ENCODE measurements at places on chromosomes 2 and 18. TPM values are rescaled to one million over a fixed set of nuclear protein-coding genes. Genes with fewer than 3 reads are reported as not detected.
A peak's percentile ranks its signal among the peaks of the same experiment; 100 is the strongest.

CREB1 gene
- total RNA-seq, result 34.2 TPM

- DNase-seq, result no peak
Measured at GRCh38 chr2:23673830-23674679, 252.9 kb downstream of the ATAD2B start.

DNA sequence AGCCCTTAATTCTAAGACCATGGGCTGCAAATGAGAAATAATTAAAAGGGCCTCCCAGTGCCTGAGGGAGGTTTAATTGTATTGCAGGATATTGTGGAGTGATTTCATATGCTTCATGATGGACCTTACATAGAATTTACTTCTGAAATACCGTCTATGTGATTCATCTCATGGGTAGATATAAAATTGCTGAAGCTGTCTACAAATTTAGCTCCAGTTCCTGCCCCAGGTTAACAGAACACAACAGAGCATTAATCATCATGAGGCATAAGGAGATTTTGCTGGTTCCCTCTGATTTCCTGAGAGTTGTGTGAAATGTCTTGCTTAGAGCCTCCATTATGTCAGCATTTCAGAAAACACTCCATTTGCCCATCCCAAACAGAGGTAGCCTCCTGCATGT, 770 bp downstream of the UPP2 start:
- DNase-seq, result peak; percentile 7

- DNase-seq, result no peak
Measured at GRCh38 chr2:217269701-217270484, 410.0 kb upstream of the TNP1 start.

CHRNG gene
- total RNA-seq, result not detected

SERPINB7 gene
- 149 TPM for total RNA-seq

FBXO36 gene
- total RNA-seq, result 1.8 TPM

GRCh38 chr2:222912117-222912516, 51.3 kb downstream of the ACSL3 start:
- DNase-seq, result no peak

TMEM131 gene
- 48.3 TPM for total RNA-seq

- no peak for DNase-seq
Measured at GRCh38 chr2:230961091-230961491, 34.8 kb upstream of the SPATA3 start.

OST4 gene
- total RNA-seq, result 497 TPM

IL36B gene
- total RNA-seq, result not detected

GRCh38 chr18:3703732-3704176, 253.8 kb downstream of the TGIF1 start:
- peak; percentile 57 for DNase-seq

DNA sequence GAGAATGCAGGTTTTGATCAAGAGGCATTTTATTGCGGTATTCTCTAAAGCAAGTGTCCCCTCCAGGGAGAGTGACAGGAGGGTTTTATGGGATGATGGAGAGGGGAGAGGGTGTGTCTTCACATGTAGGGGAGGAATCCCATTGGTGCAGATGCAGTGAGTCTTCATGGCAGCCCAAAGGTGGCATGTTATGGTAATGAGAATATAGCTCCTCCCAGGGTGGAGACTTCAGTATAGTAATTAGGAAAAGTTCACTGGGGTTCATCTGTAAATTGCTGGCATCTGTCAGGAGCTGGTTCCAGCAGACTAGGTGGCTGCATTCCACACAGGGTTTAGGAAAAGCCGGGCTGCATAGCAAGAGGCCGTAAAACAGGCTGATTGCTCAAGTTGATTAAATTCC, 230.7 kb upstream of the CCDC68 start:
- no peak for DNase-seq

GRCh38 chr2:113370478-113371091, 66.9 kb upstream of the ZNG1B start:
- DNase-seq, result peak; percentile 73

DNA sequence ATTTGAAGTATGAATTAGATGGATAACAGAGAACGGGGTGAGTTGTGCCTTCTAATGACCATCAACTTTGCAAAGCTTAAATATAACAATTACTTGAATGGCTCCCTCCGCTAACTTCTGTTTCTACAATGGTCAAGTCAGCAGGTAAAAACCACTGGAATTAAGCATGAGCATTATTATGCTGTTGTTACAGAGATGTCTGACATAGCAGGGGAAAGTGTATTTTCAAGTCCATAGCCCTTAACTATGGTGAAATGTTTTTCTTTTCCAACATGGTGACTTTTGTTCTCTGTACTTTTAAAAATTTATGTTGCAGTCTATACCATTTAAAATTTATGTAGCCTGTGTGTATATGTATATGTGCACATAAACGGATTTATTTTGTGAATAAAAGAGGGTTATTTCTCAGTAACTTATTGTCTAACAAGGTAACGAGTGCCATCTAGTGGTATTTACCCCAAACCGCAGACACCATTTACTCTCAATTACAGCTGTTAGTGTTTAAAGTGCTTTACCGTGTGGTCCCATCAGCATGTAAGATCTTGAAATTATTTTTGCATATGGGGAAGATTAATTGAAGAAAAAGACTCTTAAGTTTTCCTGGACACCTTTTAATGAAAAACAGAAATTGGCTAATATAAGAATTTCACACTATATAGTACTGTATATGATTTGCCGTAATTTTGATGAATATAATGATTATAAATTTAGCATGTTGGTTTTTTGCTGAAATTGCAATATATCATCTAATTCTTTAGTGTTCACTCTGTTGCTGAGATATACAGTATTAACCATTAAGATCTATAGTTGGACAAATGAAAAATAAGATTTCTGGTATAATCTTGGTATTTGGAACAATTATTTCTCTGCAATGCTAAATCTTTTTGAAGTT, 78.2 kb downstream of the UBE2E3 start:
- DNase-seq, result no peak

GRCh38 chr2:168568476-168569267, 112.6 kb downstream of the CERS6 start:
- no peak for DNase-seq

PELI1 gene
- 4.2 TPM for total RNA-seq

DNA sequence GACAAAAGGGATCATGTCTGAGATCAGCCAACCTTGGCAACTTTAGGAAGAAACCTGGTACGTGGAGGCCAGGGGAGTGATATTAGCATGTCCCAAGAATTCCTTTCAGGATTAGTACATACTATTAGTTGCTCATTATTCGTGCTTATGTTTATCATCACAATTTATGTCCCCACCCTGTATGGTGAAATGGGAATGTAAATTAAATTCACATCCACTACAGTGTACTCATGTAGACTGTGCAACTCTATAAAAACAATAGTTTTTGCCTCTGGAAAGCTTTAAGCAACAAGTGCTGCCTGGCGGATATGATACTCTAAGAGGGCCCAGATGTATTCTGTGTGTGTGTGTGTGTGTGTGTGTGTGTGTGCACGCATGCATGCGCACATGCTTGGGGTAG, 110.7 kb downstream of the GALNT14 start:
- DNase-seq, result no peak

GRCh38 chr2:189204322-189204941, 24.9 kb upstream of the COL5A2 start:
- peak; percentile 24 for DNase-seq

RIOK3 gene
- total RNA-seq, result 42.9 TPM

DNA sequence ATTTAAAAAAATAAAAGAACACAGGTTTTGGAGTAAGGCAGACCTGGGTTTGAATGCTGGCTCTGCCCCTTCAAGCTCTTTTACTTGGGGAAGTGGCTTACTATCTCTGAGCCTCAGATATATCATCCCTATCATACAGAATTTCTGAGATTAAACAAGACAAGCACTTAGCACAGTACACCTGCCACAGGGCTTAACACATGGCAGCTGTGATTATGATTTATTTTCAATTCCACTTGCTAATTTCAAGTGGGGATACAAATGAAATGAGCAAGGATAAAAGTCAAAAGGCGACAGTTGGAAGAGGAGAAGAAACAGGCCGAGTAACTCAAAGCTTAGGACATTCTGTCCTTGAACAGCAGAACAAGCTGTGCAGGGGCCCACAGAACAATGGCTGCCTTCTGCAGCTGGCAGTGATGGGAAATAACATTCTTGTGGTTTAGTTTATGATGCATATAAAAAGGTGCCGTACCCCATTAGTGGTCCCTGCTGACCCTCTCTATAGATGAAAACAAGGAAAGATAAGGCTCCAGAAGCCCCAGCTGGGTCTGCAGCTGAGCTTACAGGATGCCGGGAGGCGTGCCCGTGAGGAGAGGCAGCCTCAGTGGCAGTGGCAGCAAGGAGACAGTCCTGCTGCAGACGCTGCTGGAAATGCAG, 45.3 kb downstream of the KIF3C start:
- DNase-seq, result no peak

- DNase-seq, result no peak
Measured at GRCh38 chr2:195622966-195623365, 34.1 kb upstream of the SLC39A10 start.

MYO1B gene
- 238 TPM for total RNA-seq

DNA sequence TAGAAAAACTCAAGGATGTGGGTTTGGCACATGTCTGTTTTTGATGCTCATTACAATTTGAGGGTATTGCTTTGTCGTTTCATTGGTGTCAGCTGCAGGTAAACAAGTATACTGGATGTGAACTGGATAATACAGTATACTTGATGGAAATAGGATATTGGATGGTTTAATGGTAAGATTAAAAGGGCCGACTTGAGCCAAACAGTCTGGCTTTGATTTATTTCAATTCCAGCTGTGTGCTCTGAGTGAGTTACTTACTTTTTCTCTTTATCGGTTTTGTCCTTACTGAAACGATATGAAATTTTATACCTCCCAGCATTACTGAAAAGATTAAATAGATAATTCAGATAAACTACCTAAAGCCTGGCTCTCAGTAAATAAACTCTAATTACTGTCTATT, 227.6 kb downstream of the ASXL3 start:
- DNase-seq, result no peak

DNA sequence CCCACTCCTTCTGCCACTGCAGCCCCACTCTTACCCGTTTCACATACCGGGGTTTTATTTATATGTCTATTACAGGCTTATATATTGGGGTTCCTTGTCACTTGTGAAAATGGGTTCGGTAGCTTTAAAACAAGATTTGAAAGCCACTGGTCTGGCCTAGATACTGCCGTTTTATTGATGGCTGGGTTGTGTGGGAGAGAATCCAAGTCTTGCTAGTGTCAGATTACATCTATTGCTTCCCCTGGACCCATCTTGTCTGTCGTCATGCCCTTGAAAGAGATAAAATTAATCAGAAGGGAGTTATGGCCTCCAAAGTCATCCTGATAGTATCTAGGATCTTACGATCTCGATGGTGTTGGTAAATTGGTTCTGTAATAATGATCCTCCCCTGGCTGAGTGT, 79.4 kb downstream of the EIPR1 start:
- no peak for DNase-seq

GRCh38 chr2:164625378-164625971, 4.2 kb upstream of the GRB14 start:
- peak; percentile 62 for DNase-seq

CXXC1 gene
- total RNA-seq, result 48.9 TPM

GRCh38 chr18:43422518-43422917, 145.2 kb upstream of the SYT4 start:
- DNase-seq, result no peak

DNA sequence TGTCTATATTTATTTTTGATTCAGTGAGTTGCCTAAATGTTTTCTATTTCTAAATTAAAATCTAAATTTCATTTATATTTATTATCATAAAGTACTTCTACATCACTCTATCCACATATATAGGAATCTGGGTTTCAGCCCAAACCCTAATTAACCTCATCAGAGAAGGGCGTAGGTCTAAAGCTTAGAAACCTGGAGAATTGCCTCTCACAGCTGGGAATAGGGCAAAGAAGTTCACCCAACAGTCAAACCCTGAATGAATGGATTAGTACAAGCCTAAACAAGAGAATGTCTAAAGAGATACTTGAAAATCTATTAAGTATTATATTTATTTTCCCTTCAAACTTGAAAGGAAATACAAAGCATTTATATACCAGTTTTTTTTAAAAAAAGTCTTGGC, 26.2 kb downstream of the TFPI start:
- no peak for DNase-seq

DNA sequence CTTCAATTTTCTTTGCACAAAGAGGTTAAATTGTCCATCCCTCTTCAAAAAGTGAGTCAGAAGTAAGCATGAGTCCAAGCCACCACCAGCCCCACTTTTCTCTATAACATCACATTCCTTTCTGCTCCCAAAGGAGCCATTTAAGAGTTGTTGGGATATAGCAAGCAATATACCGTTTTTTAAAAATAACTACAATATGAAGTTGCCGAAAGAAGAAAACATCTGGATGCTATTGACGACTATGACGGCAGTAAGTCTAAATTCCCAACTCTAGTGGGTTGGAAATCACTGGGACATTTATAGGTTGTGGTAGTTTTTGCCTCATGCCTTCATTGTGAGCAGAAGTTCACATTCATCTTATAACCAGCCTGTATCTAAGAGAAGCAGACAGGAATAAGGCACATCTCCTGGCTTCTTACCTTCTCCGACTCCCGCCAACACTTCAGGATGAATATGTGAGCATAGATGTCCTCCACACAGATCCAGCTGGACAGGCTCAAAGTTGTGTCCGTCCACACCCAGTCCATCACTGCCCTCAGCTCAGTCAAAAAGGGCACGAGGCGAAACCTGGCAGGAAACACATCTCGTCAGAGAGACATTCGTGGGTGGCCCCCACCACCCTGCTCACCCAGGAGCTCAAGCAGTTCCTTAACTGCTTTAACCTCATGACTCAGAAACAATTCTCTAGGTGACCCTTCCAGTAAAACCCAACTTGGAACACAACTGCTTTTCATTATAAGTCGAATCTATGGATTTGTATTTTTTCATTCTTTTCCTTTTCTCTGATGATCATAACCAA, 163.6 kb downstream of the NAPG start:
- no peak for DNase-seq

- no peak for DNase-seq
Measured at GRCh38 chr18:24992491-24992890, 359.5 kb downstream of the ZNF521 start.

PXDN gene
- total RNA-seq, result 283 TPM

DNA sequence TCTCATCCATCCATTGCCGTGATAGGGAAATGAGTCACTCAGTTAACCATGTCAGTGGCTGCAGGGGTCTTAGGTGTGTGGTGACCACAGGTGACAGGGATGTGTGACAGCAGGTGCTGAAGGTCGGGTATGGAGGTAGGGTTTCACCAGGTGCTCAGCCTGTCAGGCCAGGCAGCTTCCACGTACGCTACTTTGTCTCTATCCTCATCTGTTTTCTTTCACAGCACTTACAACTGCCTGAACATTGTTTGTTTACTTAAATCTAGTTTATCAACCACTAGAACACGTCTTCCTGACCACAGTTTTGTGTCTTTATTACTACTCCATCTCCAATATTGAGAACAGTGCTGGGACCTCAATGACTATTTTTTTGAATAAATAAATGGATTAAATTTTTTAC, 11.4 kb upstream of the UXS1 start:
- no peak for DNase-seq

CNGA3 gene
- 0.78 TPM for total RNA-seq

DNA sequence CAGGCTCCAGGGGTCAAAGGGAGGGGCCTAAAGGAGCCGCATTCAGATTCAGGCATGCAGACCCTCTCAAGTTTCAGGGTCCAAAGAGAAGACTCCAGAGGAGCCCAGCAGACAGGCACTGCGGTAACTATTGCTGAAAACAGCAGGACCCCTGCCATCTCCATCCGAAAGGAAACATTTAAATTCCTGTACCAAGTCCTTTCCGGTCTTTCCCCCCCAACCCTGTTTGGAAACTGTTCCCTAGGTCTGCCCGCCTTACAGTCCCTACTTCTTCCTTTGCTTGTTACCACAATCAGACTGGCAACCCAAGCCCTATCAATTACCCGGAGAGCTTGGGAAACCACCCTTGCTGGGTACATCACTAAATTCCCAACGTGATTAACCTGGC, 82.0 kb downstream of the DNMT3A start:
- no peak for DNase-seq

GRCh38 chr2:85129861-85130260, 3.3 kb upstream of the TCF7L1 start:
- DNase-seq, result no peak

PPIG gene
- 39.6 TPM for total RNA-seq
